Kidney tubule cell (primary cell): ENCODE measurements at places on chromosomes 3 and 15.

DNA sequence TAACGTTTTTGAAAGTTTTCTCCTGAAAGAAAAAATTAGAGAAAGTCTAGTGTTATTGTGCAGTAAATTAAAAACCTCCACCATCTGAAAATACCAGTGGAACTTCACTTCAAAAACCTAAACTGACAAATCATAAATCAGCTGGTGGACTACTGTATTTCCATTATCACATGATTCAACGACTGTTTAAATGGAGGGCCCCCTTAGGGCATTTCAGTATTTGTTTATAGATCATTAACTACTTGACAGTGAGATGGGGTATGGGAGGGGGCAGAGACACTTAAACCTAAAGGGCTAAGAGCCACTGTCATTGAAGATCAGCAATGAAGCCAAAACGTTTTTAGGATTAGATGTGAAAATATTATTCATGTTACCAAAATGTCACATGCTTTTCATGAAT is 8.8 kb upstream of the C15orf61 start:
- no peak for DNase-seq

GRCh38 chr15:38868326-38869114 is 303.9 kb upstream of the RASGRP1 start:
- DNase-seq, result peak; percentile 96

DNA sequence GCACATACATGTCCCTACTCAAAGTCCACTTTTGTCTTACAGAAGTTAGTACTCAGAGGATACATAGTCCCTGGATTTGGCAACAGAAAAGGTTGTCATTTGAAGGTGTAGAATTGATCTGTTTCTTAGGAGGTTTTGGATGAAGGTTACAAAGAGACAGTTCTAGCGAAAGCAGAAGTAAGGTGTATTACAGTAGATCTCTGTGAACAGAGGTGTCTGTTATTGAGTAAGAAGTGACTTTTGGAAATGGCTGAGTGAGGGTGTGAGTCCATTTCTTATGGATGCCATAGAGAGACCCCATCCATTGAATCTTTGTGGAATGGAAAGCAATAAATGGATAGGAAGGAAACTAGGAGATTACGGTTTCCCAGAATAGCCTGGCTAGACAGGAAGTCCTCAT is 5.6 kb downstream of the ZNF662 start:
- no peak for DNase-seq

- DNase-seq, result no peak
Observed at GRCh38 chr3:138879541-138880380, 45.0 kb upstream of the PIK3CB start.

DNA sequence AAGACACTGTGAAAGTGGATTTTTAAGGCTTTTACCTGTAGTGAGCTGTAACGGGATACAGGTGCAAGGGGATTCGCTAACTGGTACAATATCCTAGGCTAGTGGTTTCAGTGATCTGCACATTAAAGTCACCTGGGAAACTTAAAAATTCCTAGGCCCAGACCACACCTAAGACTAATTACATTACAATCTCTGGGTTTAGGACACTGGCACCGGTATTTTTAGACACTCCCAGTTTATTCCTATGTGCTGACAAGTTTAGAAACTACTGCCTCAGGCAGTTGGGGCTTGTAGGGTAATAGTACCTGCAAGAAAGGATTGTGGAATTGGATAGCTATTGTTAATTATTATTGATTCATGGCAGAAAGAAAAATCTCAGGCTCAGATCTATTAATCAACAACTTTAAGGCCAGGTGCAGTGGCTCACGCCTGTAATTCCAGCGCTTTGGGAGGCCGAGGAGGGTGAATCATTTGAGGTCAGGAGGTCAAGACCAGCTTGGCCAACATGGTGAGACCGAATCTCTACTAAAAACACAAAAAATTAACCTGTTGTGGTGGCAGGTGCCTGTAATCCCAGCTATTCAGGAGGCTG is 50.4 kb upstream of the CASR start:
- peak; percentile 94 for DNase-seq

DNA sequence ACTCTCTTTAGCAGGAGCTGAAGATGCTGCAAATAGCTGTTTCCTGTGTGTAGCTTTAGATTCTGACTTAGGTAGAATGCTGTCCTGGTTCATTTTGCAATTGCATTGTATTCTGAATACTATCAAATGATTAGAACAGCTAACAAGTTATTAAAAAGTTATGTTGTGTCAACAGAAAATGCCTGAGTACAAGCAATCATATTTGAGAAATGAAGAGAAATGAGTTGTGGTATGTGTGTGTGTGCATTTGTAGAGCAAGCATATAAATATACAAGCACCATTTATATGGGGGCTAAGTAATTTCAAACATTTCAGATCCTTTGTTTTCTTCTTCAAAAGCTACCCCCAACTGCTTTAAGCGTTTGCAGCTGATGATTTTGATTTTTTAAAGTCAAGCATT is 7.8 kb downstream of the ZIC1 start:
- no peak for DNase-seq

- DNase-seq, result no peak
Observed at GRCh38 chr3:47432673-47433072, 43.1 kb downstream of the SCAP start.

DNA sequence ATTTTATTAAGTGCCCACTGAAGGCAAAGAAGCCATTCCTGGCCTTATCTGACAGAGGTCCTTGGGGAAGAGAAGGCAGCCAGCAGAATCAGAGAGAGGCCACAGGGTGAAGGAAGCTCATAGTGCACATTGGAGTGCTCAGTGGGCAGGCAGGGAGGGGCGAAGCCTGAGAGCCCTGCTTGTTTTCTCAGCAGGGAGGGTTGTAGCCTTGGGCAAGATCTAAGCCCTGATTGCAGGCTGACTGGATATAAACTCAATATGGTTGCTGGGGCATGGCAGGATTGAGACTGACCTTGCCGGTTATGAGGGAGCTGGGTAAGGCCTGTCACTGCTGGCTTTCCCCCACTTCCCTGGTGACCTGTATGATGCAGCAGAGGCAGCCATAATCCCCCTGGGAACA is 7.5 kb upstream of the IGSF11 start:
- no peak for DNase-seq

GRCh38 chr3:11080492-11080891 is 73.8 kb upstream of the HRH1 start:
- DNase-seq, result no peak

GRCh38 chr3:64011685-64012084 is 11.6 kb downstream of the PSMD6 start:
- DNase-seq, result peak; percentile 30

GRCh38 chr3:72123908-72124441 is 339.0 kb upstream of the PROK2 start:
- peak; percentile 93 for DNase-seq

GRCh38 chr3:165641569-165642310 is 195.5 kb downstream of the BCHE start:
- peak; percentile 19 for DNase-seq

- DNase-seq, result peak; percentile 27
Observed at GRCh38 chr3:159432682-159433340, 555.8 kb upstream of the IL12A start.

- DNase-seq, result no peak
Observed at GRCh38 chr3:64406271-64406670, 181.0 kb upstream of the PRICKLE2 start.

- peak; percentile 45 for DNase-seq
Observed at GRCh38 chr15:24919446-24919845, 35.3 kb upstream of the SNRPN start.

GRCh38 chr3:9238721-9239295 is 10.6 kb downstream of the SRGAP3 start:
- DNase-seq, result no peak

GRCh38 chr3:195270079-195270816 is 711 bp downstream of the XXYLT1 start:
- DNase-seq, result peak; percentile 62

DNA sequence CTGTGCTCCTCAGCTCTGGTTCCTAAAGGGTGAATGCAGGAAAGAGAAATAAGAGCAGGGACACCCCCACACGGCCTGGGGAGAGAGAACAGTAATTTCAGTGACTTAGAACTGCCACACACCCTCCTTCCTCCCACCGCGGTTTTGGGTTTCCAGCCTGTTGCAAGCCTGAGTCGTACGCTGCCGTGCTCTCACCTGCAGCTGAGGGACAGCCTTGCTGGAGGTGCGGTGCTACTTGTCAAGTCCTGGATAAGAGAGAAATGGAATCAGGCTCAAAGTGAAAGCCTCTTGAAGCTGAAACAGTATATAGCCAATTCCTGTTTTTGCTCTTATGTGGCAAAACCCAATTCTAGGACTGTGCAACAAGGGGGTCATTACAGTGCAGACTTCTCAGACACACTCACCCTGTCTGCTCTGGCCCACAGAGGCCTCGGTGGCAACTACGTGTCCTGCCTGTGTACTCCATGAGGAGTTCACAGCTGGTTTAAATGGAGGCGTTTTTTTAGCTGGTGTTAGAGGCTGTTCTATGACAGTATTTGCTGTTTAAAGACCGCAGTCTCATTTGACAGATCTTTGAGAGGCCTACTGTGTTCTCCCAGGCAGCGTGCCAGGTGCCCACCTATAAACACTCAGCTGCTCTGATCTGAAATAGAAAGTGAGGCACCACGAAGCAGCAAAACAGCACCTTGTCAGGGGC is 42.9 kb downstream of the TBC1D2B start:
- DNase-seq, result peak; percentile 38

GRCh38 chr3:71549951-71550350 is 33.6 kb downstream of the FOXP1 start:
- no peak for DNase-seq

DNA sequence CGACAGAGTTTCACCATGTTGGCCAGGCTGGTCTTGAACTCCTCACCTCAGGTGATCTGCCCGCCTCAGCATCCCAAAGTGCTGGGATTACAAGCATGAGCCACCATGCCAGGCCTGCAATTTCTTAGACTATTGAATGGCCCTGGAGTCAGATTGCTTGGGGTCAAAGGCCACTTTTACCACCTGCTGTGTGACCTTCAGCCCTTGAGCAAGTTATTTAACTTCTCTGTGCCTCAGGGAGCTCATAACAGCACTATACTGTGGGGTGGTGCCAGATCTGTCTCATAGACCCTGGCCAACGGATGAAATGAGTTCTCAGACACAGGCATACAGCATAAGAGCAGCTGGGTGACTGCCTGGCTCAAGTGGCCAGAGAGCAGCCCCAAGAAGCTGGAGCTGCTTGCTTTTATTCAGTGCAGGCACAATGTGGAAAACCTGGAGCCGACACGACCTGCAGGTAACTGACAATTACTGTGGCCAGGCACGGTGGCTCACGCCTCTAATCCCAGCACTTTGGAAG is 44.9 kb upstream of the FURIN start:
- DNase-seq, result no peak
